ENCODE measurements at places on chromosomes 5 and 9.

DNA sequence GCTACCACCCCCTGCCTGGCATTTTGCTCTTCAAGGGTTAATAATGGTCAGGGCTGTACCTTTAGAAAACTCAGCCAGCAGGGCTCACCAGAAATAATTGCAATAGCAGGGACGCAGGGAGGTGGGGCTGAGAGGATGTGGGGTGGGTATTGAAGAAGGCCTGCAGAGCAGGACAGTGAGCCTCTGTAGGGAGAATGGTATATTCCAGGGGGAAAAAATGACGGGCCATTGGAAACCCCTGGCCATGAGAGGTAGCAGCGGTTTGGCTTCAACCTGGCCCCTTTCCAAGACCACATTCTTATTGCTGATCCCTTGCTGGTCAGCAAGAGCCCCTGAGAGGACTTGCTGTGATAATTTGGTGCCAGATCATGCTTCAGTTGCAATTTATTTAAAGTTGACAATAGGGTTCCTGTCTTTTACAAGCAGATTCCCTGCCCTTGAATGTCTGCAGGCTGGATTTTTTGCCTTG is 36.7 kb upstream of the CTNNA1 start:
- no peak for DNase-seq

DNA sequence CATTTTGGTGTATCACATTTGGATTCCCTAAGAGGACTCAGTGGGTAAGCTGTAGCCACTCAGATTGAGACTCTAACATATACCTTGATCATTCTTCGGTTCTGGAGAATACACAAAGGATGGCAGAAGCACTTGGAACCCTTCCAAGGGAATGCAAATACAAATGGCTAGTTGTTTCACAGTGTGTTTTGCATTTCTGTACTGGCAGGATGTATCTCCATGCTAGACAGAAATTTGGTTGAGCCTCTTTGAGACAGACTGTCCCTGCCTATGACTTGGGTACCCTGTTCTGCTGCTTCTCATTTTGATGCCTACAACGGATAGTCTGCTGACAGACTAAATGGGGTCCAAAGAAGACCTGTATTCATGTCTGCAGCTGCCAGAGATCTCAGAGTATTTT is 273.5 kb downstream of the TMEM38B start:
- DNase-seq, result no peak

DNA sequence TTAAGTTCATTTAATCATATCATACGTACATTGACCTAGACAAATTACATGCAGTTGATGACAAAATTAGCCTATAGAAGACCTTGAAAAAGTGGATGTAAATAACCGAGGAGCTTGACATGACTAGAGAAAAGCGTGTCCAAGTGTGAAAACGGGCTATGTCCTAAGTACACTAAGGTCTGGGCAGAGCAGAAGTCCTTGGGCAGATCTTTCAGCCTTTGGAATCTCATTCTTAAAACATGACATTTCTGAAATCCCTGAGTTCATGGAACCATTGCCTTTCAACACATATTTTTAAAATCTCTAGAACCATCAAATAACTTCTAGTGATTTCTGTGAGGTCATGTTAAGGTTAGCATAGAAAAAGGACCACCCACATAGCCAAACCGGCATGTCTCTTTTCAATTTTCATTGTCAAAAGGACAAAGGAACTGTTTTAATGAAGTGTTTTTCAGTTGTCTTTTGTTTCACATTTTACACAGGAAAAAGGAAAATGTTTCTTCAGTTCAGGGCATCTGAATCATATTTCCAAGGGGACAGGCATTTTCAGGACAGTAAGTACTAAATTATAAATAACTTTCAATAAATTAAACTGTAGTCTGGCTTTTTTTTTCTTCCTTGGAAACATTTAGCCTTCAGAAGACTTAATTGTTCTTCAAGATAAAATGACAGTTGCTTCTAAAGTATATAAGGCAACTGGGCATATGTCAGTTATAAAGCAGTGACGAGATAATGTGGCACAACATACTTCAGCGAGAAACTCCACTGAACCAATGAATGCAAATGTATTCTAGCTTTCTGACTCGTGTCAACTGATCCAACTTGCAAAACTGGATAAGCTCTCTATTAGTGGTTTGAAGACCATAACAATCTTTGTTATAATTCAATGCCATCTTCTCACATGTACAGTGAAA is 416.8 kb downstream of the NFIB start:
- DNase-seq, result no peak

- DNase-seq, result peak; percentile 11
These were observed 663 bp upstream of the SMIM27 start for GRCh38 chr9:32551276-32552051.

DNA sequence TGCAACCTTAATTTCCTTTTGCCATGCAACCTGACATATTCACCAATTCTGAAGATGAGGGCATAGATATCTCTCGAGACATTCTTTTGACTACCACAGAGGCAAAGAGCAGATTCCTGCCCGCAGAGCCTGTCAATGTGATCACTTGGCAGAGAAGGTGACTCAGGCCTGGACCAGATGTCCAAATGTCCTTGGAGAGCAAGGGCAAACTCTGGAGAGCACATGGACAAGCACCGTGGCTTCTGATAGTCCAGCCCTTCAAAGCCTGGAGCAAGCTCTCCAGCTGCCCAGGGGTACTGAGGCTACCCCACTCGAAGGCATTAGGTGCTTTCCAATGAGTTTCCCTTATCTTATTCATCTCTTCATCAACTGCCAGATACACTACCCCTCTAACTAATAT is 50.4 kb upstream of the ALDH1B1 start:
- no peak for DNase-seq

GRCh38 chr9:70868661-70869652 is 252.5 kb downstream of the TRPM3 start:
- no peak for DNase-seq

- DNase-seq, result no peak
These were observed 63.6 kb downstream of the ANXA1 start for GRCh38 chr9:73215249-73215648.

DNA sequence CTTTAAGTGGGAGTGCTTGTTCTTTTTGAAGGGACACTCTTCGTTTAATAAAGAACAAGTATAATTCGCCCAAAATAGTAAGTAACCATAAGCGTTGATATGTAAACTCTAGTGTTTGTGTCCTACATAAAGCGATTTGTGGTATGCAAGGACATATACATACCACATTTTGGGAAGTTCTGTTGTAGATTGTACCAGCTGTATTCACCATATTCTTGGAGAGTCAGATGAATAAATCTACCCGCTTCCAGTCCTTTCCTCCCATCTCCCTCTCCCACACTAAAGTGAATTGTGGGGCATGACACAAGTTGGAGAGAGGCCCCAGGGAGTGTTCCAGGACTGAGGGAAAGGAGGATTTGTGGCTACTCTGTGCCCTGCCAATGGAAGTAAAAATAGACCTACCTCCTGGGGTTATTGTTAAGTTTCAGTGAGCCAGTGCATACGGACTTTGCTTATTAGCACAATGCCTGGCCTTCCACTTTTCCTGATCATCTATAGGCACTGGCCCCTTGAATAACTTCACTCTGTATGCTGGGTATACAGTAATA is 40.6 kb downstream of the ARHGAP26 start:
- no peak for DNase-seq

- no peak for DNase-seq
These were observed 41.2 kb upstream of the CTSL start for GRCh38 chr9:87684627-87685219.

- DNase-seq, result no peak
These were observed 236.9 kb downstream of the PDE4D start for GRCh38 chr5:59656351-59657254.
